ENCODE measurements at places on chromosomes 11 and 22. TPM values are rescaled to one million over a fixed set of nuclear protein-coding genes. Genes with fewer than 3 reads are reported as not detected.

H19 gene
- 10.7 TPM for total RNA-seq

DNA sequence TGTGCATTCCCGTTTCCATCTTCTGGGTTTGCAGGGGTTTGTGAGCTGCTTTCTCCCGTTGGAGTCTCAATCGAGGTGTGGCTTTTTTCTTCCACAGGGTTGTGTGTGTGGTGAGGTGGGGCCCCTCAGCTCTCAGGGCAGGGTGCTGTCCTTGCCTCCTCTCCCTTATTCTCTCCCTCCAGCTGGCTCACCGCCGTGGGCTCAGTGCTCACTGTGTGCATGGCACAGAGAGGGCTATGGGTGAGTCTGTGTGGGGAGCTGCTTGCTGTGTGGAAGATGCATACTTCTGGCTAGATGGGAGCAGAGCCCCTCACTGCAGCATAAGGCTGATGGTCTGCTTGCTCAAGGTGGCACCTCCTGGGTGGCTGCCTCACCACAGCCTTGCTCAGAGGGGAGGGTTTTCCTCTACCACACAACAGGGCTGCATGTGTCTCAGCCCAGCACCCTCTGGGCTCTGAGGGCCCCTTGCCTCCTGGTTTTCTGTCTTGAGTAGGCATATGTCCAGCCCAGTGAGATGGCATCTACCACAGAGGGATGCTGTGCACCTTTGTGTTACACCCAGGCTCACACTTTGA, 203.1 kb upstream of the B3GAT1 start:
- no peak overlapping the region for H3K27ac ChIP-seq
- H3K4me1 ChIP-seq = no peaks in the 10 kb centered on the region
- DNase-seq = no peak

GRCh38 chr11:119734788-119735187, 5.8 kb upstream of the NECTIN1 start:
- H3K4me3 ChIP-seq = no peak overlapping the region
- H3K36me3 ChIP-seq = peaks cover 14% of the 10 kb centered on the region
- DNase-seq = no peak
- peaks cover 3% of the 10 kb centered on the region for H3K4me1 ChIP-seq
- no peaks in the 10 kb centered on the region for H3K27me3 ChIP-seq
- no peak overlapping the region for H3K27ac ChIP-seq

GRCh38 chr11:130765951-130766649, 150.2 kb downstream of the SNX19 start:
- no peak overlapping the region for H3K4me3 ChIP-seq
- H3K4me1 ChIP-seq = peaks cover 10% of the 10 kb centered on the region
- no peaks in the 10 kb centered on the region for H3K36me3 ChIP-seq
- no peak overlapping the region for H3K27ac ChIP-seq
- DNase-seq = no peak

CCDC87 gene
- 0.88 TPM for total RNA-seq

PGA5 gene
- 0.33 TPM for total RNA-seq

Measured in H9 (cell line).